ENCODE measurements at places on chromosomes 7 and 10. TPM values are rescaled to one million over a fixed set of nuclear protein-coding genes. Genes with fewer than 3 reads are reported as not detected.

Gene FGL2
- total RNA-seq: 1.4 TPM

Gene CLRN3
- total RNA-seq: not detected

Gene KMT2C
- 21.7 TPM for total RNA-seq

Gene AKR1E2
- 2.9 TPM for total RNA-seq

Measured in pericardium fibroblast (primary cell).